ENCODE measurements at places on chromosomes 6 and 20.

DNA sequence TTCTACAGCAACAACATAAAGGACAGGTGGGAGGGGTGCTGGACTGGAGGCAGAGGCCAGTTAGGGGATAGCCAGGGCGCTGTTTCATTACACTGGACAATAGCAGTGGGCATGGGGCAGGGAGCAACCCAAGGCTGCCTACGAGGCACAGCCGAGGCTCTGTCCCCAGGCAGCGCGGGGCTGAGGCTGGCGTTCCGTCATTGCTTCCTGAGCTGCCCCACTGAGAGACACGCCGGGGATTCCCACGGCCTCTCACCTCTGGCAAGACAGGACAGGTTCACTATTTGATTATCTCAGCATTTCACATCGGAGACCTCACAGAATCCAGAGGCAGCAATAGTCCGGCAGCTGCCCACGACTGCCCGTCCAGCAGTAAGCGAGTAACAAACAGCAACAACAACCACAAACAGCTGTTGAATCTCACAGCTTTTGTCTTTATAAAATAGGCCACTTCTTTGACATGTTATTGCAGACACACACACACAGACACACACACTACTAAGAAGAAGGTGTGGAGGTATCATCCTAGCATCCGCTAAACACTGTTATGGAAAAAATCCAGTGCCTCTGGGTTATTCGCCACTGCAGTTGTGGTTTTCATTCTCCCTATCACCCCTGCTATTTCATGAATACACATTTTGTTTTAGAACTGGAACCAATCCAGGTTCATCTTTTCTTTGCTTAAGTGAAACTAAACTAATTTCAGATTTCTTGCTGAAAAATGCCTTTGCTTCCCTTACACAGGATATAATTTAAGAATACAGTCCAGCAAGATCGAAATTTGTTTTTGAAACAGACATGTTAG is 19.5 kb downstream of the KIF25 start:
- no peak for DNase-seq

GRCh38 chr20:7714549-7714948 is 225.7 kb downstream of the HAO1 start:
- no peak for DNase-seq

DNA sequence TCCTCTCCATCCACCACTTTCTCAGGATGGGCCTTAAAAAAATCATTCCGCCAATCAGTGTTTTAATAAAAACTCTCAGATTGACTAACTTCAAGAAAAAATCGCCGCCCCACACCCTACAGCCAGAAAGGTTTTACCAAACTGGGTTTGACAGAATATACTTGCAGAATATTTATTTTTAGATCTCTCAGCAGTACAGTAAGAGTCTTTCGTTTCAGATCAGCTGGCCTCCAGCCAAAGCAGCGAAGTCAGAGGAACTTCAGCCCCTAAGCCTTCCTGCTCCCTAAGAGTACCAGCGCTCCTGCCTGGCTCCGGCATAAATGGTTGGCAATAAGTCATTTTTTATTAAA is 24.7 kb downstream of the TBC1D7 start:
- DNase-seq = no peak

DNA sequence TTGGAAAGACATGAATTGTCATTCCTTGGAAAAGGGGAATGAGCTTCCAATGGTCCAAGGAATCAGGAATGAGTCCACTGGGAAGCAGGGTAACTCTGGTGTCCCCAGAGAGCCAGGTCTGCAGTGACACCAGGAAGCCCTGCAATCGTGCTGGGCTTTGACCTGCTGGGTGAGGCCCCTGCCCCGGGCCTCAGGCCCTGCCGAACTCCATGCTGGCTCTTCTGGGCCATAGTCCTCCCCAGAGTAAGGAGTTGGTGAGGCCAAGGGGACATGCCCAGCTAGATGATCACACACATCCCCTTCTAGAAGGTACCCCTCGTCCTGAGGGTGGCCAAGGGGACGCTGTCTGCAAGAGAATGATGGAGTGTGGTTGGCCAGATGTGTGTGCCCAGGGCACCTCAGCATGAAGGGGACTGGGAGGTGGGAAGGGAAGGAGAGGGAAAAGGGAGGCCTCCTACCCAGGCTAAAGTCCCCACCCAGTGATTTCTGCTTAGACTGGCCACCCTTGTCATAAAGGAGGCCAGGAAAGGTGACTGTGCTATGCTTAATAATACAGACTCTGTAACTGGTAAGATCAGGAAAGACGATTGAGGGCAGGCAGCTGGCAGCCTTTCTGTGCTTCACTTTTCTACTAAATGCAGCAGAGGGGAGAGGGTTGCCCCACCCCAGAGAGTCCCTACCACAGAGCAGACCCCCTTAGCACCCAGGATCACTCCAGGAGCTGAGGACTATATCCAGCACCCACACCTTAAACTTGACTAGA is 119.3 kb downstream of the SNX5 start:
- DNase-seq = no peak

DNA sequence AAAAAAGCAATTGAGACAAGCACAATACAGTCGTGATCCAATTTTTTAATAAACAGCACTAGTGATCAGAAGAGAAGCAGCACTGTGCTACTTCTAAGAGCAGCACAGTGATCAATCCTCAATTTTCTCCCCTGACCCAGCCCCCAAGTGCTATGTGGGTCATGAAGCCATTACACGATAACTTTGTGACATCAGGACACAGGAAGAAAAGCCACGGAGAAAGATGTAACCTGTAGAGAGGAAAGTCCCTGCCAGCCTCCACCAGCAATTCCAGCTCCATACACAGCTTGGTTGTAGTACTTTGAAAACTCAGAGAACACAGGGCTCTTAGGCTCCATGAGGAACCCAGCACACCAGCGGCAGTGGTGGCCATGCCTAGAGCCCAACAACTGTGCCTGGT is 45.3 kb upstream of the MYB start:
- no peak for DNase-seq

DNA sequence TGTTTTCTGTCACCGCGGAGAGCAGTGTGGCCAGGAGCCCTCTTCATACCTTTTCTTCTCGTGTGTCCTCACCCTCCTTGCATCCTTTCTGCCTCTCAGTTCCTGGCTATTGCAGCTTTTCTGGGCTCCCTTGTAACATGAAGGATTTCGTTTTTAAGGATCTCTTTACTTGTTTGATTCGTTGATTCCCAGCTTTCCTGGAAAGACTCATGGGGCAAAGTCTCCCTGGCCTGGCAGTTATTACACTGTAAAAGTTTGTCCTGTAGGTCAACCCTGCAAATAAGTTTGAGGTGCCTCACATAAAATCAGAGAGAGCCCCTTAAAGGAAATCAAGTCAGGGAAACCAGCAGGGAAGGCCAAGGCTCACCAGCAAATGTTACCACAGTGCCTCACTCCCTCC is 70.1 kb downstream of the ISM1 start:
- no peak for DNase-seq
